ENCODE measurements at places on chromosomes 11 and 22. TPM values are rescaled to one million over a fixed set of nuclear protein-coding genes. Genes with fewer than 3 reads are reported as not detected.

The TENM4 gene
- 8.8 TPM for total RNA-seq

The SULT4A1 gene
- total RNA-seq, result 9.1 TPM

The OR8G5 gene
- total RNA-seq, result not detected

The SFI1 gene
- 31.2 TPM for total RNA-seq

The C11orf97 gene
- total RNA-seq, result not detected

DNA sequence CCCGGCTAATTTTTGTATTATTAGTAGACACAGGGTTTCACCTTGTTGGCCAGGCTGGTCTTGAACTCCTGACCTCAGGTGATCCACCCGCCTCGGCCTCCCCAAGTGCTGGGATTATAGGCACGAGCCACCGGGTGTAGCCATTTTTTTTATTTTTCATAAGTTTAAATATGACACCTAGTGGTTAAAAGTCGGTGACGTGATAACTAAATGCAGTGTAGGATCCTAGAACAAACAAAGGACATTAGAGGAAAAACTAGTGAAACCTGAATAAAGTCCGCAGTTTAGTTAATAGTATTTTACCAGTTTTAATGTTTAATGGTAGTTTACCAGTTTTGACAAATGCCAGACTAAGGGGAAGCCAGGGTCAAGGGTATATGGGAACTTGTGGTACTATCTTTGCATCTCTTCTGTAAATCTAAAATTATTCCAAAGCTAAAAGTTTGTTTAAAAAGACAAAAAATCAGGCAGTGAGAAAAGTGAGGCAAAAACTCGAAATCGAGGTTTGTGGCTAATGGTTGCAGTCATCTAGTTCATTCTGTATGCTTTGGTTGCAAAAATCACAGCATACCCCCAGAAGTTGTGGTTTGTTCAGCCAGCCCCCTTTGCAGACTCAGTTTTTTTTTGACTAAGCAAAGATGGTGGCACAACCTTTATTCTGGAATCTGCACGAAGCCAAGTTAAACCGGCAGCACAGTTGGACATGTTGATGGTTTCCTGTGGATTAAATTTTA lies 29.6 kb downstream of the TOM1 start:
- no peak for DNase-seq

DNA sequence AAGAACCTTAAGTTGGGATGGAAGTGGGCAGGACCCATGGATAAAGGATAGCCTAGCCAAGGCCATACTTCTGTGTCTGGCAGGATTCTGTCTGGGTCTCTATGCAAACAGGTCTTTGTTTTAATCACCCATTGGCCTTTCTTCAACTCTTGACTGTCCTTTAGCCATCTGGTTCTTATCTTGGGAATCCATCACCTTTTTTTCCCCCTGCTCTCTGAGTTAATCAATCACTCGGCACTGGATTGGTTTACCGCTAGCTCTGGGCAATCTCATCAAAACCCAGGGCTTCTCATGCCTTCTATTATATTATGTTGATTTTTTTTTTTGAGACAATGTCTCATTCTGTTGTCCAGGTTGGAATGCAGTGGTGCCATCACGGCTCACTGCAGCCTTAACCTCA lies 1.8 kb upstream of the RNF169 start:
- DNase-seq, result no peak

GRCh38 chr22:32958001-32958400 lies 100.2 kb downstream of the SYN3 start:
- no peak for DNase-seq

Measured in H1 (cell line).